ENCODE measurements at places on chromosomes 4 and X. TPM values are rescaled to one million over a fixed set of nuclear protein-coding genes. Genes with fewer than 3 reads are reported as not detected.

Gene KCNIP4
- total RNA-seq: 0.67 TPM

- no peaks in the 10 kb centered on the region for H3K27me3 ChIP-seq
- no peak overlapping the region for H3K4me3 ChIP-seq
Observed at GRCh38 chrX:136086521-136086920, 60.8 kb upstream of the FHL1 start.

DNA sequence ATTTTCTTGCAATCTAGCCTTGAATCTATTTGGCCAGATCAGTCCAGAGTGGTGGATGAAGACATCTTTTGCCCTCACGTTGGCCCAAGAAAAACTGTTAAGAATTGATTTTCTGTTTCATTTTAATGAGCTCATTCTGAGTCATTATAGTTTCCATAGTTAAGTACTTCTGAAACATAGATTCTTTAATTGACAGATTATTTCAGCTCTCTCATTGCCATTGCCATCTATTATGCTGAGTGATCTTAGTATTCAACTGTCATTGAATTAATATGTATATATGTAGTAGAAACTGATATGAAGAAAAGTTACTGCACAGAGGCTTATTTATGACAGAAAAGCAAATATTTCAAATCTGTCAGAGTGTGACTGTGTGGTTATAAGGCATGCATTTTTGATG lies 45.5 kb upstream of the PPP1R2C start:
- no peak overlapping the region for H3K4me3 ChIP-seq
- H3K36me3 ChIP-seq: no peaks in the 10 kb centered on the region
- H3K27ac ChIP-seq: no peak overlapping the region
- no peak for DNase-seq
- no peaks in the 10 kb centered on the region for H3K4me1 ChIP-seq
- H3K27me3 ChIP-seq: no peaks in the 10 kb centered on the region

- peak; percentile 7 for DNase-seq
- no peak overlapping the region for H3K4me3 ChIP-seq
- H3K36me3 ChIP-seq: no peaks in the 10 kb centered on the region
- H3K27ac ChIP-seq: no peak overlapping the region
Observed at GRCh38 chrX:23661671-23662070, 5.6 kb upstream of the PRDX4 start.

- peaks cover 7% of the 10 kb centered on the region for H3K4me1 ChIP-seq
- H3K4me3 ChIP-seq: no peak overlapping the region
- H3K27ac ChIP-seq: no peak overlapping the region
- H3K36me3 ChIP-seq: peaks cover 4% of the 10 kb centered on the region
- DNase-seq: no peak
- no peaks in the 10 kb centered on the region for H3K27me3 ChIP-seq
Observed at GRCh38 chr4:168516841-168517240, 20.0 kb downstream of the PALLD start.
